ENCODE measurements at places on chromosomes 5 and 9. TPM values are rescaled to one million over a fixed set of nuclear protein-coding genes. Genes with fewer than 3 reads are reported as not detected.

GRCh38 chr5:55868846-55869245, 17.7 kb downstream of the IL31RA start:
- DNase-seq: no peak

GRCh38 chr9:136683755-136684154, 3.5 kb downstream of the AGPAT2 start:
- no peak for DNase-seq

The IFNA2 gene
- not detected for total RNA-seq

The PITX1 gene
- not detected for total RNA-seq

The TNPO1 gene
- 82.2 TPM for total RNA-seq

The NFIB gene
- total RNA-seq: 74.4 TPM

GRCh38 chr9:130997925-130998596, 10.9 kb upstream of the LAMC3 start:
- no peak for DNase-seq

GRCh38 chr9:128685636-128686489, 3.2 kb upstream of the SET start:
- DNase-seq: no peak

GRCh38 chr5:60903356-60903755, 41.5 kb downstream of the ERCC8 start:
- no peak for DNase-seq

- DNase-seq: no peak
Measured at GRCh38 chr9:16970321-16970720, 99.9 kb upstream of the BNC2 start.

- DNase-seq: no peak
Measured at GRCh38 chr9:37407468-37407867, 15.0 kb upstream of the GRHPR start.

GRCh38 chr5:14034963-14035362, 90.5 kb upstream of the DNAH5 start:
- DNase-seq: no peak

DNA sequence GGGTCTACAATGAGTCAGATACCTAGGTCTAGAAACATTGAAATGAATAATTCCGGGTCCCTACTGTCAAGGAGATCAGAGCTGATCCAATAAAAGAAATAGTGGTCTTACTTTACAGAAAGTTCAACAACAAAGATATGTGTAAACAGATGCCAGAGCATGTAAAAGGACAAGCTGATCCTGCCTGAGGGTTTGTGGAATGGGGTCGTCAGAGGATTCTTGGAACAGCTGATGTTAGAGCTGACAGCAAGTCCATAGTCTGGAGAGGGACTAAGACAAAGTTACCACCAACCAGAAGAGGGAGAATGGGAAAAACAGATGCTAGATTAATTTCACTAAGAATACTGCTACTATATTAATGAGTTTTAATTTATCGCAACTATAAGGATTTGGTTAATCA, 71.5 kb downstream of the FREM1 start:
- DNase-seq: no peak

The SHISAL2B gene
- not detected for total RNA-seq

The SURF4 gene
- 96.0 TPM for total RNA-seq

The PIP5KL1 gene
- total RNA-seq: 0.20 TPM

The GGTA1 gene
- total RNA-seq: 11.6 TPM

GRCh38 chr5:39955156-39955555, 530.4 kb upstream of the DAB2 start:
- DNase-seq: no peak

DNA sequence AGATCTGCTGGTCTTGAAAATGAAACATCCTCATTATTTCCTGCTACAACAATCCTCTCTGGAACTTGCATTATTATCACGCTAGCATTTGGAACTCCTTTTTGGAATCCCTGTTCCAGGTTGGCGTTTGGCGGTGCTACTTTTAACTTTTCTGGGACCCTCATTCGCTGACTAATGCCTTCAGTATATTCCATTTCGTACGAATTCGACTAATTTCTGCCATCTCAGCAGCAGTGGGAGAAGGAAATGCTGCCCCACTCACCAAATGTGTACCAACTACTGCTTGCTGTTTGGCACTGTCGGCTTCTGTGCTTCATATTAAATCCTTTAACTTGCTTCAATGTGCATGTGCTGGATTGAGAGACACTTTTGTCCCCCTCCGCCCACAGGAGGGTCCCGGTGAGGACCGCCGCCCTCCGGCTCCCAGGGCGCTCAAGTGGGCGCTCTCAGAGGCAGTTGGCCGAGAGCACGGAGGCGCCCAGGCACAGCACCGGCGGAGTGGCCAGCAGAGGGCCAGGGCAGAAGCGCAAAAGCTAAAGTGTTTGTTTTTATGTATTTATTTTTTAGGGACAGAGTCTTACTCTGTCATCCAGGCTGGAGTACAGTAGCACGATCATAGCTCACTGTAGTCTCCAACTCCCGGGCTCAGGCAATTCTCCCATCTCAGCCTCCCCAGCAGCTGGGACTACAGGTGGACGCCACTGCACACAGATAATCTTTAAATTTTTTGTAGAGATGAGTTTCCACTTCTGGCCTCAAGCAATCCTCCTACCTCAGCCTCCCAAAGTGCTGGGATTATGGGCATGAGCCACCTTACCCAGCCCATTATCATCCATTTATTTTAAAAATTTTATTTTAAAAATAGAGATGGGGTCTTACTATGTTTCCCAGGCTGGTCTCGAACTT, 11.9 kb downstream of the PDE6A start:
- DNase-seq: no peak

The DNAH5 gene
- total RNA-seq: 0.08 TPM

DNA sequence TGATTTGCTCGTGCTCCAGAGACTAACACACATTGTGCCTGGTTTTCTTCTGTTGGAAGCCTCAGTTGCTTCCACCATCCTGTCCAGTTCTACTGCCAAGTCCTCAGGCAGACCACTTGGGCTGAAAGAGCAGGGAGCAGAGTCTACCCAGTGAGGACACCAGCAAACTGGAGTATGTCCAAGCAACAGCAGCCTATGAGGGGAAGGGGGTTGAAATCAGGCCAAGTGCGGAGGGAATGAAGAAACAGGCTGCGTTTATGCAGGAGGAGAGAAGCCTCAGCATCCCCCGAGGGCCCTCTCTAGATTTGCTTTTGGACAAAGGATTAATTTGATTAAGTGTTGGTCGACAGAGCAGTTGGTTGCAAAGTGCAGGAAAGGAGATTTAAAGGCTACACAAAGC, 14.5 kb downstream of the DOCK2 start:
- no peak for DNase-seq

The NME5 gene
- 1.0 TPM for total RNA-seq

GRCh38 chr9:94017939-94018531, 62.9 kb upstream of the BARX1 start:
- no peak for DNase-seq

GRCh38 chr9:119003201-119003611, 366.0 kb downstream of the BRINP1 start:
- DNase-seq: no peak

GRCh38 chr9:11103525-11103924, 490.7 kb upstream of the PTPRD start:
- DNase-seq: no peak

The FAM114A2 gene
- 18.5 TPM for total RNA-seq

GRCh38 chr5:7606840-7607465, 211.0 kb downstream of the ADCY2 start:
- DNase-seq: no peak

The PCDHB1 gene
- total RNA-seq: not detected

The RCL1 gene
- 7.2 TPM for total RNA-seq

- no peak for DNase-seq
Measured at GRCh38 chr5:141705469-141705868, 23.4 kb upstream of the ARAP3 start.

The FBLL1 gene
- 0.43 TPM for total RNA-seq

- DNase-seq: no peak
Measured at GRCh38 chr9:98129451-98129881, 10.4 kb upstream of the TRIM14 start.

DNA sequence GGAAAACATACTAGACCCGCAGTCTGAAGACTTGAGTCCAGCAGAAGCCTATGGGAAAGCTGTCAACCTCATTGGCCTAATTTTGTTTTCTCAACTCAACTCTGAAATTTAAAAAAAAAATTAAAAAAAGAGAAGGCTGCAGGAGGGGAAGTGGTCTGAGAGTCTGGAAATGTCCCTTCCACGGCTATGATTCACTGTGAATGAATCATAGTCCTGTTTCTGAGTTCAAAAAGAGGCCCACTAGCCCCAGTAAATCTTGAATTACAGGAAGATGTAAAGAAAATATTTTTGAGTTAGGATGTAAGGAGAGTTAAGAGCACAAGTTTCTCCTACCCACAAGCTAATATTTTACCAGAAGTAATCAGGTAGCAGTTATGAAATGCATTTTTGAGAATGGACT, 565.5 kb upstream of the DMAC1 start:
- DNase-seq: no peak

DNA sequence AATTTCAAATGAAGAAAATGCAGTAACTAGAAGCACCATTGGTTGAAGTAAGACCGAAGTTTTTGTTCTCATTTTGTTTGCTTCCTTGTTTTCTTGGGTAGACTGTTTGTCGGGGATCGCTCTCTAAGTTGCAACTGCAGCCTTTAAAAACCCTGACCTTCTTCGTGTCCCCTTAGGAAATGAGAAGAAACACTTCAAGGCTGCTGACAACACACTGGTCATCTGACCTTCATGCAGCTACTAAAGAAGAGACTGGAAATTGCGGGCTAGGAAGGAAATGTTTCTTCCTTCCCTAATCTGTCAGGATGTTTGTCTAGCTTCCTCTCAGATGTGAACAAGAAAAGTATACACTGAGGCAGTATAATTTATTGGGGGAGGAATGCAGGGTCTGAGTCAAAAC, 50.7 kb upstream of the CHSY3 start:
- DNase-seq: no peak

The ROPN1L gene
- 2.2 TPM for total RNA-seq

The SPATA31E1 gene
- not detected for total RNA-seq

The AGXT2 gene
- total RNA-seq: not detected

DNA sequence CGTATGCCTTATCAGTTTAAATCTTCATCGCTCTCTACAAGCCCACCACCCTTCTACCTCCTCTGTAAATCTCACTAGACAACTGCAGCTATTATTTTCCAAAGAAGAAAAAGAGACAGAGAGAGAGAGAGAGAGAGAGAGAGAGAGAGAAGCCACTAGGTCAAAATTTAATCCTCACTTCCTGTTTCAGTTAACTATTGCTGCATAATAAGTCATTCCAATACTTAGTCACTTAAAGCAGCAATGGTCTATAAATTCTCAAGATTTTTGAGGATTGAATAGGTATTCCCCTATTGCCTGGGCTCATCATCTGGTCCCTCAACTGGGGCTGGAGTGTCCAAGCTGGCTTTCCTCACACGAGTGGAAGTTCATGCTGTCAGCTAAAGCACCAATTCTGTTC, 68.8 kb downstream of the ITGA1 start:
- no peak for DNase-seq

DNA sequence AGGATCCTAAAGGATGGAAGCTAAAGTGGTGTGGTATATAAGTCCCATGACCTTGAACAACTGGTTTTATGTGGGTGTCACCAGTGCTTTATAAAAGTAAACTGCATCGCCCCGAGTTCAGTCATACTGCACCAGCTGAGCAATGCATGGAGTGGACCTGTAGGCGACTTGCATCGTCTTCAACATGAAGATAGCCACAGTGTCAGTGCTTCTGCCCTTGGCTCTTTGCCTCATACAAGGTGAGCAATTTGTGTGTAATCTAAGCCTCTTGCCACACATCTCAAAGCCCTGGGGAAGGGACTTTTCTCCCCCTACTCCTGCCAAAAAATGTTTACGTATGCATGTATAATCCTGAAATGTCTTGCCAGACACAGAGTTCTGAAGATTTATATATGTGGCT, at the start of gene SPINK5:
Gene SPINK5, plus strand, starts transcription at position 120 of the 400 bp plus-strand sequence. Its CDS starts 65 bp downstream, at position 185.
- DNase-seq: no peak

The CCDC152 gene
- total RNA-seq: 0.89 TPM

DNA sequence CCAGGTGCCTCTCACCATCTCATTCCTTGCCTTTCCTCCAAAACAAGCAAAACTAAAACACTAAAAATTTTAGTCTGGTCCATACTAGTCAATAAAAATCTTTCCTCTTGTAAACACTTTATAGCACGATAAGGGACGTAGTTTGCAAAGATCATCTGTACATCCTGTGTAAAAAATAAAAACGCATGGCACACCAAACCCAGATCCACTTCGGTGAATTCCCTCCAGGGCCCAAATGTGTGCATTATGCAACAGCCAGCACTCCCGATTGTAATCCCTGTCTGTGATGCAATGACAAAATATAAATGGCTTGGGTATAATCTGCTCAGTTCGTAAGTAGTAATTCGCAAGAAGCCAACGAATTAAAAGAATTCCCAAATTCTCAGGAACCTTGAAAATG, 1.4 kb downstream of the FAM169A start:
- no peak for DNase-seq

DNA sequence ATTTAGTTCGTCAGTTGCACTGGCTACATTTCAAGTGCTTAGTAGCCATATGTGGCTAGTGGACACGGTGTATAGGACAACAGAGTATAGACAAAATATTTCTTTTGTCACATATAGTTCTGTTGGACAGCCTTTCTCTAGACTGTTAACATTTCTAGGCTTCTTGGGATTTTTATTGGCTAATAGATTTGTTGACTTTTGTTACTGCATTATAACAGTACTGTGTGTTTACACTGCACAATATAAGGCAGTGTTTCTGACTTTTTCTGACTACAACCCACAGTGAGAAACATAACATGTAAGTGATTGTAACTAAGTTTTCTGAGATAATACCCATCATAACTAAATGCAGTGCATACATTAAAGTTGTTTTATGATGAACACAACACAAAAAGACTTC, 11.3 kb downstream of the FBXO38 start:
- no peak for DNase-seq

The CCDC171 gene
- 1.4 TPM for total RNA-seq

The WDR31 gene
- 2.3 TPM for total RNA-seq

GRCh38 chr9:22131817-22132216, 122.7 kb upstream of the CDKN2B start:
- DNase-seq: no peak

DNA sequence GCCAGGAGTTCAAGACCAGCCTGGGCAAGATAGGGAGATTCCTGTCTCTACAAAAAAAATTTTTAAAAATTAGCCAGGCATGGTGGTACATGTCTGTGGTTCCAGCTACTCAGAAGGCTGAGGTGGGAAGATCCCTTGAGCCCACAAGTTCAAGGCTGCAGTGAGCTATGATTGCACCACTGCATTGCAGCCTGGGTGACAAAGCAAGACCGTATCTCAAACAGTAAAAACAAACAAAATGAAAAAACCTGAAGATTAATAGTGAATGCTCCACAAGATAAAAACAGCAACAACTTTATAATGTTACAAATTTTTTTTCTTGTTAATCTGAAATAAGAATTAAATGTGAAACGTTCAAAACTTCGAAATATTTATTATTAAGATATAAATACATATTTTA, 2.7 kb upstream of the TMEM267 start:
- no peak for DNase-seq

The TUSC1 gene
- total RNA-seq: 22.7 TPM

GRCh38 chr9:125260561-125260960, 1.1 kb upstream of the GAPVD1 start:
- DNase-seq: no peak

GRCh38 chr5:143968071-143968878, 156.3 kb downstream of the HMHB1 start:
- no peak for DNase-seq

The MLANA gene
- total RNA-seq: not detected

GRCh38 chr9:89969156-89969675, 364.4 kb downstream of the GADD45G start:
- DNase-seq: no peak
